ENCODE measurements at places on chromosomes 3 and 15.

GRCh38 chr15:74336061-74337005, 31.1 kb downstream of the CYP11A1 start:
- no peak for DNase-seq

DNA sequence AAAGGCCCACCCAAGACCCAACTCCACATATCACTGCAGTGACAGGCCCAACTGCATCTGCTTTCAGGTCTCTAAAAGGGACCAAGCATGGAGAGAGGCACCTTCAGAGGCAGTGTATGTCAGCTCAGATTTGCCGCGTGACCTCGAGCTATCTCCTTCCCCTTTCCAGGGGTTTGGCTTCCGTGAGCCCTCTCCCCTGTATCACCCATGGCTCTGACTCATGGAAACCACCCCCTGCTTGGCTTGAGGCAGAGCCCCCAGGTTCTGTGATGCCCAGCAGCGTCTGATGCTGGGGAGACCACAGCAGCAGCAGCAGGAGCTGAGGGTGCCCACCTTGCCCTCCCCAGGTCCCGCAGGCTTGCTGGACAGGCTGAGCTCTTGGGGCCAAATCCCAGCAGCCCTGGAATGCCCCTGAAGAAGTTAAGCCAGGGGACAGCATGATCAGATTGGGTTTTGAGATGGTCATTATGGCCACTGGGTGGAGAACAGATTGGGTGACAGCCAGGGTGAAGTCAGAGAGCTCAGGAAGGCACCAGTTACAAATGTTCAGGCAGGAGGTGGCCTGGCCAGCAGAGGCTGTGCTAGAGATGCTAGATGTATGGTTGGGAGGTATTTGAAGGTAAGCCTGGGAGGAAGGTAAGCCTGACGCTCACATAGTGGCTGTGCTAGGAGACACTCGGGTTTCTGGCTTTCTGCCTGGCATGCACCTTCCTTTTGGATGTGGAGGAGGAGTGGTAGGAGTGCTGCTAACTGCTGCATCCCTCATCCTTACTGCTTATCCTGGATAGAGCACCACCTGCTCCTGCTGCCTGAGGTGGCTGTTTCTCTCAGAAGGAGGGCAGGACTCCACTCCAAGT, 42.9 kb downstream of the FGD5 start:
- no peak for DNase-seq

DNA sequence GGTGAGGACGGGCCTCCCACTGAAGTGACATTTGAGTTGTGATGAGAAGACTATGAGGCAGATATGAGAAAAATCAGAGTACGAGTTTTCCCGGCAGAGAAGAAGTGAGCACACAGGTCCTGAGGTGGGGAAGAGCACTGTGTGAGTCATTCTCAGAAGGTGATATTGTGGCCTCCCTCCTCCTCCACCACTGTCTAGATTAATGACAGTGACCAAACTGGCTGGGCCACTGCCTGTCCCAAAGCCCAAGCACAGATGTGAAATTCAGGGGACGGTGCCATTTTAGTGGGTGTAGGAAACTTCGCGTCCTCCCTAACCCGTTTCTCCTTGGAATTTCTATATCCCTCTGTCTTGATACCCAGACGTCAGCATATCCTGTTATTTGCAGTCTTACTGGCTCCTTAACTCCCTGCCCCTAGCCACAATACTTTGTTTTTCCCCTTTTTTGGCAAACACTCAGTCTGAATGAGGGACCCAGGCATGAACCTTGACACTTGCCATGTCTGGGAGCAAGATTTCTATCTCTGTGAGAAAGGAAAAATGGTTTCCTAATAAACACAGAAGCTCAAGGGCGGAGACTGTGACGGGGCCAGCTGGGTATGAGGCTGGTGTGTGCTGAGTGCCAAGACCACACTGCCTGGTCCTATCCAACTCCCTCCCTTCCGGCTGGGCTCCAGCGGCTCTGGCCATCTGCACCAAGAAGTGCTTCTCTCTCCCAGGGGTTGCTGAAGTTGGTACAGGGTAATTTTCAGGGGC, 15.2 kb downstream of the PRICKLE2 start:
- no peak for DNase-seq

GRCh38 chr15:89778861-89779260, 2.7 kb downstream of the MESP2 start:
- DNase-seq, result no peak

DNA sequence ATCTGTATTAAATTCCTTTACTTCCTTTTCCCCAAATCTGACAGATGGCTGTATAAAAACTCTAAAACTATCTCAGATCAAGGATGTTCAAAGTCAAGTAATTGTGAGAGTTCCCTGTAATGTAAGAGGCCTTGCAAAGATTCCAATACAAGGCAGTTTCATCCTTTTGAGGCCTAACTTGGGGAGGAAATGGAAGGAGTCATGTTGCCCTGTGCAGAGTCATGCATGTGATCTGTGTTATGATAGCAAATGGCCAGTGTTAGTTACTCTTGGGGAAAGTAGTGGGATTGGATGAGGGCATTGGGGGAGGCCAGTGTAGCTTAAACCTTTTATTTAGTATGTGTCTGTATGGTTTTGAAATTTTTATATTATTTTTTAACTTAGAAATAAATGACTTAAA, 23.7 kb upstream of the FBXL22 start:
- no peak for DNase-seq

GRCh38 chr3:139935866-139936817, 1.2 kb downstream of the CLSTN2 start:
- peak; percentile 21 for DNase-seq

DNA sequence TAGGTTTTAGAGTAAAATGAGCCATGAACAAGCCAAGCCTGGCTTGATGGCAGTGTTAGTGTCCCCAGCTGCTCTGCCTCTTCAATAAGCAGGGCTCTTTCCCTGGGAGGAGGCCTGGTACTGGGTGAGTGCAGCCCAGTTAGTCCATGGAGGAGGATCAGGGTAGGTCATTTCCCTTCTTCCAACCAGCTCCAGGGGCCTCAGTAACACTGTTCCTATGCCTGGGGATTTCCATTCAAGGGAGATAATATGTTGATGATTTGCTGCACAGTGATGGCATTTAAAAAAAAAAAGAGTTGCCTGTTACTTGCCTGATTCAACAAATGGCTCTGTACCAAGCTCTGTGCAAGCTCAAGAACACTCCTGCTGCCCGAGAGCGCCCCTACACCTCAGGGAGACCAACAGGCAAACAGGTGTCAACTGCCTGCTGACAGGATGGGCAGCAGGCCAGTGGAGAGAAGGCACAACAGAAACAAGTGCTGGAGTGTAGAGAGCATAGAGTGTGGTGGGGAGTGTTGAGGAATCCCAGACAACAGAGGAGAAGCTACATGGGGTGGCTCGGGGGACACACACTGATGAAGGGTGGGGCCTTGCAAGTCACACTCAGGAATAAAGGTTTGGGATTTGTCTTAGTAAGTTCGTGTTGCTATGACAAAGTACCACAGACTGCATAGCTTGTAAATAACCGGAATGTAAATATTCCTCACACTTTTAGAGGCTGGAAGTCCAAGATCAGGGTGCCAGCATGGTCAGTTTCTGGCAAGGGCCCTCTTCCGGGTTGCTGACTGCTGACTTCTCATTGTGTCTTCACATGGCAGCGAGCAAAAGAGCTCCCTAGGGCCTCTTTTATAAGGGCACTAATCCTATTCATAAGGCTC, 78.6 kb upstream of the PXYLP1 start:
- DNase-seq, result no peak

- DNase-seq, result no peak
Observed at GRCh38 chr3:161489395-161489794, 7.2 kb upstream of the OTOL1 start.

GRCh38 chr3:108527109-108527508, 16.7 kb upstream of the MYH15 start:
- no peak for DNase-seq

DNA sequence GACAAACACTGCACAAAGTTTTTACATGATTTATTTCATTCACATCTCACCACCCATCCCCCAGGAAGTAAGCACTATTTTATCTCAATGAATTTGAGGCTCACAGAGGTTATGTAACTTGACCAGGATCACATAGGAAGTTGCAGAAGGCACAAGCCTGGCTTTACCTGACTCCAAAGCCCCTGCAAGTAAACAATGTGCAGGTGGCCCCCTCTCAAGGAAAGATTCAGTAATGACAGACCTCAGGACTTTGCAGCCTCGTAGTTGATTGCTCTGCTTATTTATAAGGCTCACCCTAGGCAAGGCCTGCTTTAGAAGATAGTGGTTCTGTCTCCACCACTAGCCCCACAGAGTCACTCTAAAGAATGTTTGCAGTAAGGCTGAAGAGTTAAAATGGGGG, 79.8 kb upstream of the MDFIC2 start:
- no peak for DNase-seq

- DNase-seq, result no peak
Observed at GRCh38 chr3:152550284-152550683, 281.6 kb downstream of the MBNL1 start.

Data from GM12891 (cell line).